GM20000 (cell line): ENCODE measurements at places on chromosomes 4 and X.

GRCh38 chrX:46961097-46961496, 48.9 kb downstream of the JADE3 start:
- no peak for DNase-seq

DNA sequence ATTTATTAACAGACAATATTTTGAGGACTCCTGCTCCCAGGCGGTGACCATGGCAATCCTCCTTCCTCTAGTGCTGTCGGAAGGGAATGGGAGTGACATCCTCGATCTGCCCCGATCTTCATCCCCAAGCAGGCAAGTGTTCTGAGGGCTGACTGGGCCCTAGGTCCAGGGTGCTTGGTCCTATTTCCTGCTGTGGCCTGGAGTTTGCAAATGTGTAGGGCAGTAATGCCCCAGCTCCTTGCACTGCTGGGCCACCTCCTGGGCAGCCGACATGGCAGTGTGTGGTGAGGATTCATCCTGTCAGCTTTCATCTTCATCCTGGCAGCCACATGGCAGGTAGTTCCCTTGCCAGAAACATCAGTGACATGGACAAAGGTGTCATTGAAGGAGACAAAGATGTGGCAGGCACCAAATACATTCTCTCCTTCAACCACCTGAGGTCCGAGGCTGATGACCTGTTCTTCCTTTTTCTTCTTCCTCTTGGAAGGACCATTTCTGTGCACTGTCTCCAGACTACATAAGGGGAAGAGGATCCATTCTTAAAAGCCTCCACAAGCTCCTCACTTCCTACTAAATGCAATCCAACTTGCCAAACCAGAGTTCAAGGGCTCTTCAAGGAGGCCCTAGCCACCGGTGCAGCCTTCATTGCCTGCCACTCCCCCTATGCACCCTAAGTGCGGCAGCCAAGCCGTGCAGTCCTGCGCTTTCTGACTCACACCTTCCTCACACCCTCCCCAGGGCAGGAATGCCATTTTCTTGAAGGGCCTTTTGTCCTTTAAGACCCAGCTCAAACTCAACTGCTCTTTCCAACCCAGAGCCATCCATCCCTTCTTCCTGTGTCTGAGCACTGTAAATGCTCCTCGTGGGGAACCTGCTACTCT, 65.7 kb downstream of the TMEM154 start:
- no peak for DNase-seq

GRCh38 chr4:114364857-114365256, 233.8 kb upstream of the UGT8 start:
- no peak for DNase-seq

- no peak for DNase-seq
Observed at GRCh38 chr4:181971973-181972372, 271.2 kb upstream of the TENM3 start.

DNA sequence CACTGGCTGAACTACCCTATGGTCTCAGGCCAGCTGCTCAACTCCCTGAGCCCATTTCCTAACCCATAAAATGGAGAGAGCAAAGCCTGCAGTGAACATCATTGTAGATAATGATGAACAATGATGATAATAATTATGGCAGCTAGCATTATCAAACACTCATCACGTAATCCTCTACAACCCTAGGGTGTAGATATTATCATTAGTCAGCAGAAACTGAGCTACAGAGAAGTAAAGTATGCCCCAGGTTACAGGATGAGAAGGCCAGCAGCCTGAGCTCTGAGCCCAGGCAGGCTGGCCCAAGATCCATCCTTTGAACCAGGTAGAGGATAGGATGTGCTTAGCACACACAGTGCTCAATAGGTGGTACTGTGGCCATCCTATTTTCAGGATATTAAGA, 43.2 kb downstream of the REELD1 start:
- DNase-seq = no peak

GRCh38 chrX:108537005-108537404, 97.4 kb downstream of the COL4A5 start:
- peak; percentile 5 for DNase-seq

DNA sequence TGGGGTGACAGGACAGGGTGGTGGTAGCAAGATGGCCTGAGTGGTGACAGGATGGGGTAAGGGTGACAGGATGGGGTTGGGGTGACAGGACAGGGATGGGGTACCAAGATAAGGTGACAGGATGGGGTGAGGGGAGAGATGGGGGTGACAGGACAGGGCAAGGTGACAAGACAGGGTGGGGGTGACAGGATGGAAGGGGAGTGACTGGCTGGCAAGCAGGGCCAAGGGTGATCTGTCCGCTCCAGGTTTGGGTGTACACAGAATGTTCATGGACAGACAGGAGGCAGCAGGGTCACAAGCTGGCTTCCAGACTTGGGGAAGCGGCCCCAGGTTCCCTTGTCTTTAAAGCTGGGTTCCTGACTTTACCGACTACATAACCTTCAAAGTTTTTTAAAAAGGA, 23.3 kb downstream of the RNF212 start:
- DNase-seq = no peak

DNA sequence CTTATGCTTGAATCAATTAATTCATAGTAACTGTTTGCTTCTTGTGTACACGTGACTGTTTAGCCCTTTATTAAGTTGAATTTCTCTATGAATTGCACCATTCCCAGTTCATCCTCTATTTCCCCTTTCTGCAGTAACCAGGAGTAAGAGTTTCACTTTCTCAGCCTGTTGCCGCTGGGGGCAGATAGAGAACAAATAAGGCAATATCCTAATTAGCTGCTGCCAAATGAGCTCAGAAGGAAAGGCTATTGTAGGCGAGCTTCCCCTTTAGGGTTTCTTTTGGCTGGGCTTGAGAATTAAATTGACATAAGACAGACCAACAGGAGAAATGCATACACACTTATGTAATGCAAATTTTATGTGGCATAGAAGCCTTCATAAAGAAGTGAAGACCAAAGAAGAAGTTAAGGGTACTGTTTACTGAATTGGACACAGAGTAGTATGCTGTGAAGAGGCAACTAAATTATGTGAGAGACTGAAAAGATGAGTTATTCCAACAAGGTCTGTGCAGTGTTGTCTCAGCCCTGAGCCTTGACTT, 1594.7 kb downstream of the TECRL start:
- no peak for DNase-seq

DNA sequence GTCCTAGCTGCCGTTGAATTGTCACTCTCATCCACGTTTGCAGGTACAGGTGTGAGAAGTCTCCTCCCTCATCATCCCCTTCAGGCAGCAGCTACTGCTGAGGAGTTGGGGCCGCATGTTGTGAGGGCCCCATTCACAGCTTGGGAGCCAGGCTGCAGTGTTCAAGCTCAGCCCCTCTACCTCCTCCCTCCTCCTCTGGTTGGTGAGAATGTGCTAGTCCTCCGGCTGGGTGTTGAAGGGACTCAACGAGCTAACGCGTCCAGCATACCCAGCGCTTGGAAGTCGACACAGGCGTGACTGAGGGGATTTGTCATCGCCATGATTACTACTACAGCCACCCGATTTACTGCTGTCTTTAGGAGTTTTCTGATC, 82.0 kb upstream of the PSAPL1 start:
- DNase-seq = no peak

GRCh38 chr4:102478186-102478585, 23.0 kb upstream of the NFKB1 start:
- no peak for DNase-seq

GRCh38 chr4:66562276-66562806, 892.1 kb upstream of the EPHA5 start:
- DNase-seq = no peak

DNA sequence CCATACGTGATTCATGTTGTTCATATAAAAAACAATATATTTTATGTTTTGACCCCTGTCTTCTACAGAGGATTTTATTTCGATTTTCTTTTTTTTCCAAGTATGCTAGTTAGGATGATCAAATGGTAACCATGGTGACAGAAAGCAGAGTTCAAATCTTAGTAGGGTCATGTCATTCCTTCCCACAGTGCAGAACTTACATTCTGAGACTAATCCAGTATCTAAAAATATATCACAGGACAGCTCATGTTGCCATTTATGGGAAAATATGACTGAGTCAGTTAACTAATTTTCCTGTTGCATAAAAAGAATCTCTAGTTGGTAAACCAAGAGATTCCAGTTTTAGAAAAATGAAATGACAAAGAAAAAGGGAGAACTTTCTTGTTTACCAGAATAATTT, 209.5 kb downstream of the PARM1 start:
- no peak for DNase-seq

GRCh38 chr4:108651014-108651791, 804 bp downstream of the OSTC start:
- no peak for DNase-seq

DNA sequence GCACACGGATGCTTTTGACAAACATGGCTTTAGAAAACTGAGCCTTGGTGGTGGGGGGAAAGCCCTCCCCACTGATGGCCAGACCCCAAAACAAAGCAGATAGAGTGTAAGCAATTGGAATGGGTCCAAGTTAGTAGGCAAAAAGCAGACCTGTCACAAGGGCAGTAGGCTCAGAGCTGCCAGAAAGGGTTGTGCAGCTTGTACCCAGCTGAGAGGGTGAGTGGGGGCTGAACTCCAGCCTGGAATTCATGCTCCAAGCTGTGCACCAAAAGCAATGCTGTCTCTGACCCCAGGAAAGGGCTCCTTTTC, 101.1 kb upstream of the TEX13D start:
- no peak for DNase-seq

DNA sequence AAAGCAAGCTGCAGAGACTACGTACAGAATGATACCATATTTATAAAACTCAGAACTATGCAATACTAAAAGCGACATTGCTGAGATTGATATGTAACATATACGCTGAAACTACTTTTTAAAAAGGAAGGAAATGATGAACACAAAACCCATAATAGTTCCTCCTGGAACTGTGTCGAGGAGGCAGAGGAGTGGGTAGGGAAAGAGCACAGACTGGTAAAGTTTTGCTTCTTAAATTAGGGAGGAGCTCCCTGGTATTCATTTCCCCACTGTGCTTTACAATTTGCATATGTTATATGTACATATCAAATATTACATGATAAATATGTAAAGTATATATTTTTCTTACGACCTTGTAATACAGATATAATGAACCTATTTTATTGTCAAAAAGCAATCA, 13.9 kb downstream of the UFSP2 start:
- no peak for DNase-seq

DNA sequence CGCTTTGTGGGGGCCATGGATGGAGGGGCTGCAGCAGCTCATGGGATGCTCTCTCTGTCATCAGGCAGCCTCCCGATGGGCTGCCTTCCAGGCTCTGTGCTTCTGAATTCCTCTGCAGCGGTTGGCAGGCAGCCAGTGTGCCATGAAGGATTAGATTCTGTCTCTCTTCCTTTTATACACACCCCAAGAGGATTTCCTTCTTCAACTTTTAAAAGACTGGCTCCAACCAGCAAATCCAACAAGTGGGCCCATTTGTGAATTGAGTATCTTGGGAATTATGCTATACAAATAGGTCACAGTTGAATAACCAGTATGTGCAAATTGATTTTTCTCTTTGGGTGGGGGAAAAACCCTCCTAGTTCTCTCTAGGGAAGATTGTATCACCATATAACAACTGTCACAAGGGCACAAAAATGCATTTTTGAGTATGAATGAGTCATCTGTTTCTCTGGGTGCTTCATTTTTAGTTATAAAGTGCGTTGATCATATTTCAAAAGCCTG, 96.8 kb upstream of the FAT1 start:
- DNase-seq = no peak

DNA sequence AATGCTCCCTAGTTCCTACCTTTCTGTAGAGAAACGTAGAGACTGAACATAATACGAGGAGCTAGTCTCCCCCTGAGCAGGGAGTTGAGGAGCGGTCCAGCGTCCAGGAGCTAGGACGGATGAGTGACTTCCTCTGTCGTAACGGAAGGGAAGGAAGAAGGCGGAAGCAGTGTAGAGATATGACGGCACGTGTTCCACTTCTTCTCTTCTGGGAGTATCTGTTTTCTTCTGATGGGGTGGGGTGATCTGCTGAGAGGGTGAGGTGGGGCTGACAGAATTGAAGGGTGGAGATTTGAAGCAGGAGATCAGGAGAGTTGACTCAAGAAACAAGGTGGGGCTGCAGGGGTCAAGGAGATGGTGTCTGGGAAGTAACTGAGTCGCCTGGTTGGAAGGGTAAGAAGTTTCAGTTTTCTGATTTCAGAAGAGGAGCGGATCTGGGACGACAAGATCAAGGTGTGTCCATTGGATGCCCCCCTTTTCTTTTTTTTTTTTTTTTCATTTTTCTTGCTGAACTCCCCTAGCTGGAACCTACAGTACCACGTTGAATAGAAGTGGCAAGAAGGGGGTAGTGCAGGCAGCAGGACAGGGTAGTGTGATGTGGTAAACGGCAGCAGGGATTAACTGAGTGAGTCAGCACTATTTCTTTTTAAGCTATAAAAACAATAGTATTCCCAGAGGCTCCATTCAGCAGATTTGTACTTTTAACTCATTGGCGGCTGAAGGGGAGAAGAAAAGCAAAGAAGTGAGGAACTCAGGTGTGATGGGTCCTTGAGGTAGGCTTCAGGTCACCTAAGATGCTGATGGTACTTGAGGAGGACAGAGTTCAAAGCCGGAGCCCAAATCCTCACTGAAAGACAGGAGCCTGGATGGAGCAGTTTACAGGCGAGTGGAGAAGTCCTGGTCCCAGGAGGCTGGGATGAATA, 50.8 kb upstream of the SETD7 start:
- no peak for DNase-seq

GRCh38 chr4:123444290-123444731, 47.7 kb downstream of the SPRY1 start:
- DNase-seq = peak; percentile 42

- DNase-seq = no peak
Observed at GRCh38 chr4:138452826-138453225, 210.7 kb upstream of the SLC7A11 start.

- DNase-seq = no peak
Observed at GRCh38 chr4:56259655-56260054, 127.6 kb downstream of the AASDH start.

- DNase-seq = no peak
Observed at GRCh38 chr4:140839888-140840790, 84.0 kb upstream of the TBC1D9 start.

- DNase-seq = no peak
Observed at GRCh38 chrX:16848541-16848940, 21.6 kb downstream of the RBBP7 start.

DNA sequence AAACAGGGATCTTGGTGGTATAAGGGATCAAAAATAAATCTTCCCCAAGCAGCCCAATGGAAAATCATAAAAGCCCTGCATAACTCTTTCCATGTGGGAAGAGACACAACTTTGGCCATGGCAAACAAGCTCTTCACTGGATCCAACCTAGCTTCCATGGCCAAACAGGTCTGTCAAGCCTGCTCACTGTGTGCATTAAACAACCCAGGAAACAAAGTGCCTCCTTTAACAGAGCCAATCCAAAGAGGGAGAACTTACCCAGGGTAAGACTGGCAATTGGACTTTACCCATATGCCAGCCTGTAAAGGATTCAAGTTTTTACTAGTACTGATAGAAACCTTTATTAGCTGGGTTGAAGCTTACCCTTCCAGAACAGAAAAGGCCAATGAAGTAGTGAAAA, 7.6 kb upstream of the HERC5 start:
- DNase-seq = no peak

DNA sequence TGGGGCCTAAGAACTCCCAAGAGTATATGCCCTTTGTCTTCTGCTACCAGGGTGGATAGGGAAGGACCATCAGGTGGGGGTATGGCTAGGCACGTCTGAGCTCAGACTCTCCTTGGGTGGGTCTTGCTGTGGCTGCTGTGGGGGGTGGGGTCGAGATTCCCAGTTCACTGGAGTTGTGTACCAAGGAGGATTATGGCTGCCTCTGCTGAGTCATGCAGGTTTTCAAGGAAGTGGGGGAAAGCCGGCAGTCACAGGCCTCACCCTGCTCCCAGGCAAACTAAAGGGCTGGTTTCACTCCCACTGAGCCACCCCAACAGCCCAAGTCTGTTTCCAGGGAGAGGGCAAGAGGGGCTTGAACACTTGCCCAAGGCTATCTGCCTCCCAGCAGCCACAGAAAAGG, 249.7 kb downstream of the NR3C2 start:
- DNase-seq = no peak
